MM.1S (cell line): ENCODE measurements at places on chromosomes 1 and 21.
A peak's percentile ranks its signal among the peaks of the same experiment; 100 is the strongest.

- DNase-seq, result peak; percentile 39
- peak overlapping the region; percentile 70 for H3K4me3 ChIP-seq
- H3K4me1 ChIP-seq, result peaks cover 36% of the 10 kb centered on the region
- H3K36me3 ChIP-seq, result no peaks in the 10 kb centered on the region
- H3K27me3 ChIP-seq, result no peaks in the 10 kb centered on the region
These were observed 1.0 kb downstream of the ARID1A start for GRCh38 chr1:26696654-26697430.

- no peaks in the 10 kb centered on the region for H3K36me3 ChIP-seq
- no peaks in the 10 kb centered on the region for H3K27me3 ChIP-seq
- H3K27ac ChIP-seq, result no peak overlapping the region
These were observed 11.7 kb upstream of the BNIPL start for GRCh38 chr1:151024540-151025146.

DNA sequence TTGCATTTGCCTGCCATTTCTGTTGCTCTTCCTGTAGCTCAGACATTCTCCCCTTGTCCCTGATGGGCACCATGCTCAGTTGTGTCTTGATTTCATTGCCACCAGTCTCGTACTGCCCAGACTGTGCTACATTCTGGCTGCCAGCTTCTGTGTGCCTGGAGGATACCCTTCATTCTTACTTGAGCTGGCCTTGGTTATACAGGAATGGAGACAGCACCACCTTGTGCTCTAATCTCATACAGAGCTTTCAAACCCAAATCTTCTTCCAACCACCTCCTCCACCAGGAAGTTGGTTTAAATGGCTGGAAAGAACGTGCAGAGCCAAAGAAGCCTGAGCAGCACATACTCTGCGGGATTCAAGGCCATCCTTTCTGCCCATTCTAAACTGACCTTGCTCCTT is 165.3 kb downstream of the SLC35F3 start:
- H3K36me3 ChIP-seq, result no peaks in the 10 kb centered on the region
- DNase-seq, result no peak
- H3K27me3 ChIP-seq, result no peaks in the 10 kb centered on the region
- no peaks in the 10 kb centered on the region for H3K4me1 ChIP-seq
- H3K27ac ChIP-seq, result no peak overlapping the region
- no peak overlapping the region for H3K4me3 ChIP-seq

DNA sequence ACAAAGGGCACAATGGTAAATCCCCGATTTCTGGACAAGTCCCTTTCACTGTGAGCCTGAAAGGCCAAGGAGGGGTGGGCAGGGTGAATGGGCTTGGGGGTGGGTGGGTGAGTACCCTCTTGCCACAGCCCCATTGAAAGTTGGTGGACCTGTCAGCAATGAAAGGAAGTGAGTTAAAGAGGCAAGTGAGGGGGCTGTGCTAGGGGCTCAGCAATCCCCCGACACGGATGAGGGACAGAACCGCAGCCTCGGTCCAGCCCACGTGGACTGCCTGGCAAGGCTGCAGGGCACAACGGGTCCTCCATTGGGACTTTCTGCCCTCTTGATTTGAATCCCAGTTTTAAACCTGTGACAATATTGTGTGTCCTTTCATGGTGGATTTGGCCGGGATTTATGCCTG is 255.3 kb downstream of the FOXD2 start:
- no peak for DNase-seq
- H3K4me1 ChIP-seq, result no peaks in the 10 kb centered on the region
- H3K27me3 ChIP-seq, result no peaks in the 10 kb centered on the region
- H3K4me3 ChIP-seq, result no peak overlapping the region

- H3K27me3 ChIP-seq, result no peaks in the 10 kb centered on the region
- no peak overlapping the region for H3K4me3 ChIP-seq
- H3K4me1 ChIP-seq, result peaks cover 19% of the 10 kb centered on the region
These were observed 5.7 kb downstream of the ZC3H12A start for GRCh38 chr1:37480125-37480466.

DNA sequence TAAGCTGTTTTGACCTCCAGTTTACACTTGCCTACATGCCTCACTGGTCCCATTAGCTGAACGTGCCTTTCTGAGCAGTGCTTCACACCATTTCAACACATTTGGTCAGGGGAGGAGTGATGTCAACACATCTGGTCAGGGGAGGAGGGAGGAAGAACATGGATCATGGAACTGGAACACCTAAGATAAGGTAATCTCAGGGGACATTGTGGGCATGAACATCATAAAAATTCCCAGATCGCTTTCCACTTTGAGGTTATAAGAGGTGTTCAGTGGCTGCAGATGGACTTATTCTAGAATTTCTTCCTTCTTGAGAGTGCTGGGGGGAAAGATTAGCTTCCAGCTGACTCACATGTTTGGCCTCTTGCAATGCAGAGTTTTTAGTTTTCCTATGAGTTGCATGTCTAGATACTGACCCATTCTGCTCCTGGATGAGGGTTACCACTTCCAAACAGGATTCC is 2.0 kb downstream of the QSOX1 start:
- H3K4me3 ChIP-seq, result no peak overlapping the region
- H3K4me1 ChIP-seq, result peaks cover 12% of the 10 kb centered on the region
- no peaks in the 10 kb centered on the region for H3K36me3 ChIP-seq
- H3K27me3 ChIP-seq, result peaks cover 5% of the 10 kb centered on the region; the same call in 1 of the 2 replicates
- no peak overlapping the region for H3K27ac ChIP-seq

DNA sequence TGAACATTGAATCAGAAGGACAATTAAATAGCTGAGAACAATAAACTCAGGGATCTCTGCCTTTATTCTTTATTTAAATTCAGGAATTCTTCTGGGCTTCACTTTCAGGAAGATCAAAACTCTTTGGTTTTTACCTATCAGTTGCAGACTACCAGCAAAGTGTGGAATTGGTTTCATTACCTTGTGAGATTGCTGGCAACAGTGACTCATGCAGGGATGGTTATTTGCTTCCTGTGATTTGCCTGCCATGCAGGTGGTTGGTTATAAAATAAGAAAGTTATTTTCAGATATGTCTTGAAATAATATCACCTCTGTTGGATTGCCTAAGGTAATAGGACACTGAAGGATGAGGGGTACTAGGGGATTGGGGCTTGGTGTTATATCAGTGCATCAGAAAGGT is 204.6 kb downstream of the PTBP2 start:
- peak; percentile 14 for DNase-seq
- H3K4me1 ChIP-seq, result 0 out of 2 replicates have a peak, but pooled peaks cover 5% of the 10 kb centered on the region
- no peaks in the 10 kb centered on the region for H3K27me3 ChIP-seq
- no peak overlapping the region for H3K4me3 ChIP-seq
- no peaks in the 10 kb centered on the region for H3K36me3 ChIP-seq

DNA sequence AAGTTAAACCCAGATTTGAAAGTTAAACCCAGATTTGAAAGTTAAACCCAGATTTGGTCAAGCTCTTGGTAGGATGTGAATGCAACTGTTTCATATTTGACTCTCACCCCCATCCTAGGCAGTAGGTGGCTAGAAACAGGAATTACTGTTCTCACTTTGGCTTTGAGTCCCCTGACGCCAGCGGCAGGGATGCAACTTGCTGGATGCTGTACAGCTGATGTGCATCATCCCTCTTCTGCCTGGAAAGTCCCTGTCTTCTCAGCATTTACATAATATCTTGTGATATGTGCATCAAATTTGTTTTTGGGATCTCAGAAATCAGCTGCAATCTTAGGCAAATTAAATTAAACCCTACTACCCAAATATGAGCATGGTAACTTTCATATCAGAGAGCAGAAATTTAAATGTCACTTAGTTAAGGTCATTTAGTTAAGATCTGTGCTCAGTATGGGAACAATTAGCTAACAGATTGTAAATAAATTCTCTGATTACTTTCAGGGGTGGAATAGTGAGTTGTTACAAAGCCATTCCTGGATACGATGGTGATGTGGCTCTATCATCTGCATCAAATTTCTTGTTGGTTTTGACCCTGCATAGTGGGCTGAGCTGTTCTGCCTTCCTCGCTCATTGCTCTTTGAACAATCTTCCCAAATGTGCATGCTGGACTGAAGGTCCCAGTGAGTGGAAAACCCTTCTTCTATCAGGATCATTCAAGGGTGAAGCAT is 6.8 kb upstream of the HAO2 start:
- H3K36me3 ChIP-seq, result no peaks in the 10 kb centered on the region
- H3K27me3 ChIP-seq, result no peaks in the 10 kb centered on the region
- no peak overlapping the region for H3K27ac ChIP-seq
- H3K4me1 ChIP-seq, result no peaks in the 10 kb centered on the region
- no peak overlapping the region for H3K4me3 ChIP-seq

DNA sequence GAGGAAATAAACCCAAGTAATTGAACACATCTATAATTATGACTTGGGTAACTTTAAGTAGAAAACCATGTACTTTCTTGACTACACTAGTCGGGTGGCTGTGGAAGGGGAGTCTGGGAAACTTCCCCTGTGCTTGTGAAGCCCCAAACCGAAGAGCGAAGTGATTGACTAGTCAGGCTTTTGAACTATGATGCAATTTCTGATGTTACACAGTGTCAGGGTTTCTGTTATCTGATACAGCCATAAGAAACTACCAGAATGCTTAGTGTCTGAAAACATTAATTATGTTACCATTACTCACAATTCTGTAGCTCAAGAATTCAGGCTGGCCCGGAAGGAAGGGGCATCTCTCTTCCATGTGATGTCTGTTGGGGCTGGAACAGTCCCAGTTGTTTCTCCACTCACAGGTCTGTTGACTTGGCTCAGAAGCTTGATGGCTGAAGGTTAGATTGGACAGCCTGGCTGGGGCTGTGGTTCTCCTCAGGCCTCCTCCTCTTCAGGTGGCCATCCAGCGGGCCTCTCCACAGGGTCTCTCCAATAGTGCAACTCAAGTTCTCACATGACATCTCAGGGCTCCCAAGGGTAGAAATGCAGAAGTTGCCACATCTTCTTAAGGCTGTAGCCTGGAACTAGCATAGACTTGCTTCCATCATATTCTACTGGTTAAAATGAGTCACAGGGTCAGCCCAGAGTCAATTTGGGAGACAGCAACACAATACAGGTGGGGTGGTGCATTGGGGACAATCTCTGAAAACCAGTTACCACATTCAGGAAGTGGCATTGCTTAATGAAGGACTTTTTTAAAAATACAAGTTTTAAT is 8.3 kb upstream of the C8B start:
- H3K36me3 ChIP-seq, result no peaks in the 10 kb centered on the region
- no peaks in the 10 kb centered on the region for H3K27me3 ChIP-seq
- H3K4me3 ChIP-seq, result no peak overlapping the region
- H3K27ac ChIP-seq, result no peak overlapping the region
- no peak for DNase-seq

- no peaks in the 10 kb centered on the region for H3K36me3 ChIP-seq
- H3K27me3 ChIP-seq, result peaks cover 94% of the 10 kb centered on the region
- no peak for DNase-seq
- no peaks in the 10 kb centered on the region for H3K4me1 ChIP-seq
These were observed 59.3 kb downstream of the IGSF21 start for GRCh38 chr1:18166929-18167328.

DNA sequence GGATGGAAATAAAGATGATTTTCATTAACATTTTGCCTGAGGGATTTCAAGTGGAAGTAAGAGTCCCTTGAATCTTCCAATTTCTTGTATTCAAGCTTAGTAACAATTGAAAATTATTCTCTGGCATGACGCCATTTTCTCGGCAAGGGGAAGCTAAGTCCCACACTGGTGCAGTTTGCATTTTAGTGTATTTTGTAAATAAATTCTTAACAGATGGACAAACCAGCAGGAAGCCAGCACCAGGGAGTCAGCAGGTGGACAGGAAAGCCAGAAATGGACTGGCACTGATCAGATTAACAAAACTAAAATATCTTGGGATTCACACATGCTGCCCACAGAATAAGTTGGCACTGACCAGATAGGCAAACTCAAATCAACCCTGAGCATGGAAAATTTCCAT is 311.3 kb downstream of the LRRIQ3 start:
- no peaks in the 10 kb centered on the region for H3K36me3 ChIP-seq
- H3K4me1 ChIP-seq, result no peaks in the 10 kb centered on the region
- H3K27ac ChIP-seq, result no peak overlapping the region

GRCh38 chr1:168301664-168302320 is 21.1 kb downstream of the TBX19 start:
- no peaks in the 10 kb centered on the region for H3K36me3 ChIP-seq
- H3K27me3 ChIP-seq, result no peaks in the 10 kb centered on the region
- no peak overlapping the region for H3K27ac ChIP-seq
- 0 out of 2 replicates have a peak, but pooled peaks cover 3% of the 10 kb centered on the region for H3K4me1 ChIP-seq
- DNase-seq, result no peak

DNA sequence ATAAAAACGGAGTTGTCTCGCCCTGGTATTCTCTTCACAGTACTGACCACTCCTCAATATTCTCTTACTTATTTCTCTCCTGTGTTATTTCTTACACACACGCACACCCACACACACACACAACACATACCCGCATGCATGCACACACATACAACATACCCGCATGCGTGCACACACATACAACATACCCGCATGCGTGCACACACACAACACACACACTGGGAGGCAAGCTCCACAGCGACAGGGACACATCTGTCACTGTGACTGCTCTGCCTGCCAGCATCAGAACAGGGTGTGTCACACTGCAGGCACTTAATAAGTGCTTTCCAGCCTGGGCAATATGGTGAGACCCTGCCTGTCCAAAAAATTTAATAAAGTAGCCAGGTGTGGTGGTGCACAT is 20.8 kb upstream of the DDOST start:
- H3K27ac ChIP-seq, result no peak overlapping the region
- no peaks in the 10 kb centered on the region for H3K36me3 ChIP-seq
- no peak for DNase-seq
- H3K27me3 ChIP-seq, result peaks cover 87% of the 10 kb centered on the region
- no peak overlapping the region for H3K4me3 ChIP-seq
- H3K4me1 ChIP-seq, result peaks cover 10% of the 10 kb centered on the region

DNA sequence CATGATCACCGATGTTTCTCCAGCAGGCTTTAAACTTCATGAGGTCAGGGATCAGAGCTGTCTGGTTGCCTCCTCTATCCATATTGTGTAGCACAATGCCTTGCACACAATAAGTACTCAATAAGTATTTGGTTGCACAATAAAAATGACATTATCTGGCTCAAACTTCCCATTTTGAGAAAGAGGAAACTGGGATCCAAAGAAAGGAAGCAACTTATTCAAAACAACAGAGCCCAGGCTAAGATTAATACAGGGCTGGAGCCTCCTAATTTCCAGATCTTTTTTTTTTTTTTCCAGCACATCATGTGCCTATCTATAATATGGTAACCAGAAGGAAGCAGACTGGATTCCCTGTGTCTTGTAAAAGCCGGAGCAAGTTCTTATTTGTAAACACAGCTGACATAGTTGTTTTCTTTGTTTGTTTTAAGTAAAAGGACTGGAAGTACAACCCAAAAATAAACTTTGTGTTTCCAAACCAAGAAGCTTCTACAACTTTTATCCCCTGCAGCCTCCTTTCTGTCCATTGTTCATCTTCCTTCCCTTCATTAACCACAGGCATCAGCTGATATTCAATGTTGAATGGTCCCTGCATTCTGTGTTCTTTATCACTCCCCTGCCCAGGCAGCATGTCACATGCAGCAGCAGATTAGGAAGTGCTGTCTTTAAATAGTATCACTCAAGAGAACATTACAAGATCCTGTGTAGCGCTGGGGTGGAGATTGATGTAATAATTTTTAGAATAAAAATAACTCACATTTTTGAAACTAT is 71.2 kb upstream of the HOOK1 start:
- no peaks in the 10 kb centered on the region for H3K4me1 ChIP-seq
- no peak for DNase-seq
- no peaks in the 10 kb centered on the region for H3K27me3 ChIP-seq
- H3K36me3 ChIP-seq, result no peaks in the 10 kb centered on the region
- no peak overlapping the region for H3K27ac ChIP-seq
- H3K4me3 ChIP-seq, result no peak overlapping the region
